A549 treated with dexamethasone at 1 μM for 4 hours (cell line): ENCODE measurements at places on chromosomes 11 and 22. TPM values are rescaled to one million over a fixed set of nuclear protein-coding genes. Genes with fewer than 3 reads are reported as not detected.

NELL1 gene
- total RNA-seq, result not detected in 5 replicates

ZP1 gene
- total RNA-seq, result 0.15 to 0.28 TPM (median 0.21 TPM) in 4 of 5 replicates, not detected in the other

TYR gene
- total RNA-seq, result not detected in 5 replicates

TENM4 gene
- 0.01 to 0.19 TPM (median 0.11 TPM) in 5 replicates for total RNA-seq

TMEM223 gene
- total RNA-seq, result 18.9 to 27.6 TPM (median 24.8 TPM) in 5 replicates
